ENCODE measurements at places on chromosomes 3 and 15.

DNA sequence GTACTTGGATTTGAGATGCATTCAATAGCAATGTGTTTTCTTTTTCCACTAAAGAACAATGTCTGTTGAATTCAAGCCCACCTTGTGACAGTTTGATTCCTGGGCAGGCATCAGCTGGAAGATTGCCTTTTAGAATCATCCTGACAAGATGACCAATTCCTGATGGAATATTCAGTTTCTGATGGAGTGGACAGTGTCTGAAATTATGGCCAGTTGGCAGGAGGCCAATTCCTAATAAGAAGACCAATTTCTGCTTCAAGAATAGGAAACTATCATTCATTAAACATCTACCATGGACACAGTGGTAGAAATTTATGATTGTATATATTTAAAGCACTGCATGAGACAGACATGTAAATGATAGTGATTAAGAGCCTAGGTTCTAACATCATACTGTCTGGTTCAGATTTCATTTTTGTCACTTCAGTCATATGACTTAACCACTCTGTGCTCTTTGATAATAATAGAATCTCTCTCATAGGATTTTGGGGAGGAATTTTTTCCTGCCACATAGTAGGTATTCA is 133.6 kb downstream of the CLSTN2 start:
- no peak overlapping the region for H3K4me3 ChIP-seq
- H3K4me1 ChIP-seq = no peaks in the 10 kb centered on the region
- peaks cover 6% of the 10 kb centered on the region for H3K27me3 ChIP-seq
- H3K27ac ChIP-seq = no peak overlapping the region
- H3K36me3 ChIP-seq = no peaks in the 10 kb centered on the region

DNA sequence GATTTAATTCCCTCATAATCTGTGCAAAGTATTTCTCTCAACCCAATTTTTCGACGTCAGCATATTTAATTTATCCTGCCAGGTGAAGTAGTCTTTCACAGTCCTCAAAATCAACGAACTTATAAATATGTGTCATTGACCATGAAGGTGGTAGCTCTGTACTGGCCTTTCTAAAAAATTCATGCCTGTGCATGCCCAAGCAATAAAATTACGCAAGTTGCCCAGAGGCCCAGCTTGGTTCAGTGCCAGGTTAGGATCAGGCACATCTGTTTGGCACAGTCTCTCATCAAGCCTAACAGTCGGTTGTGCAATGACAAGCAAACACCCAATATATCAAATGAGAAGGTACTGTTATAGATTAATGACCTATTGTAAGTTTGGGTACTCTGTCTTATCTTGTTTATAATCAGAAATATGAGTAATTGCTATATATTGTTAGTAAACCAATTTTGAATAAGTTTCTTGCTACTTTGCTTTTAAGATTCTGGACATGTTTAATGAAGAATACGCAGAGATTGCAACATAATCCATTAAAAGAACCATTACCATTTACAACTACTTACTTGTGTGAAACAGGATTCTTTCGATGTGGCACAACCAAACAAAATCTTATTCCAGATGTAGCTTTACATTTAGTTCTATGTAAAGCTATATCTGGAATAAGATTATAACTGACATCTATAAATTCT is 159.0 kb upstream of the IL12A start:
- no peaks in the 10 kb centered on the region for H3K27me3 ChIP-seq
- H3K27ac ChIP-seq = no peak overlapping the region
- no peaks in the 10 kb centered on the region for H3K36me3 ChIP-seq
- H3K4me1 ChIP-seq = no peaks in the 10 kb centered on the region
- no peak overlapping the region for H3K4me3 ChIP-seq

GRCh38 chr15:78259232-78259631 is 5.1 kb upstream of the DNAJA4 start:
- no peak overlapping the region for H3K27ac ChIP-seq
- no peak overlapping the region for H3K4me3 ChIP-seq
- no peak for DNase-seq
- H3K27me3 ChIP-seq = no peaks in the 10 kb centered on the region
- H3K36me3 ChIP-seq = no peaks in the 10 kb centered on the region

DNA sequence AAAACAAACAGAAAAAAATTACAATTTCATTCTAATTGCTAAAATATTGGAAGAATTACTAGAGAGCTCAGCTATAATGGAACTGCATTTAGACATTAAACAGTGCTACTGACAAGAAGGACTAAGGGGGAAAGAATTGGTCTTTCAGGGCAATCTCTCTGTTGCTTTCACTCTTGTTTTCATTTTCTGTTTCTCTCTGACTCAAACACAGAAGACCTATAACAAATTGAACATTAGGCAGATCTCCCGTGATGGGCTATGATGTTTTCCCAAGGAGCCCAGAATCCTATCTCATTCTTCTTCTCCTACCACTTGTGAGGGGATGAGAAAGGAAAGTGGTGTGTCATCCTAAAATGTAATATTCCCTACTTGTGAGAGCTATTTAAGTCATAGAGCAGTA is 358.0 kb upstream of the TGFBR2 start:
- peak overlapping the region; percentile 7 for H3K4me3 ChIP-seq
- H3K27me3 ChIP-seq = no peaks in the 10 kb centered on the region
- DNase-seq = no peak
- peak overlapping the region; percentile 51 for H3K27ac ChIP-seq

GRCh38 chr3:25844891-25845290 is 55.0 kb downstream of the OXSM start:
- no peak overlapping the region for H3K4me3 ChIP-seq
- H3K27ac ChIP-seq = no peak overlapping the region
- H3K4me1 ChIP-seq = peaks cover 5% of the 10 kb centered on the region

- no peaks in the 10 kb centered on the region for H3K36me3 ChIP-seq
- no peak overlapping the region for H3K27ac ChIP-seq
- H3K4me1 ChIP-seq = peaks cover 22% of the 10 kb centered on the region
- no peak overlapping the region for H3K4me3 ChIP-seq
- H3K27me3 ChIP-seq = peaks cover 25% of the 10 kb centered on the region
Measured at GRCh38 chr3:170426240-170426797, 7.7 kb downstream of the CLDN11 start.

- no peaks in the 10 kb centered on the region for H3K27me3 ChIP-seq
- no peak overlapping the region for H3K4me3 ChIP-seq
- H3K27ac ChIP-seq = no peak overlapping the region
Measured at GRCh38 chr3:62101488-62101887, 271.9 kb downstream of the FEZF2 start.

- H3K36me3 ChIP-seq = no peaks in the 10 kb centered on the region
- peak overlapping the region; percentile 53 for H3K4me3 ChIP-seq
- no peak overlapping the region for H3K27ac ChIP-seq
- H3K4me1 ChIP-seq = no peaks in the 10 kb centered on the region
- peaks cover 4% of the 10 kb centered on the region for H3K27me3 ChIP-seq
Measured at GRCh38 chr3:129936757-129937156, 37.8 kb upstream of the TRH start.

DNA sequence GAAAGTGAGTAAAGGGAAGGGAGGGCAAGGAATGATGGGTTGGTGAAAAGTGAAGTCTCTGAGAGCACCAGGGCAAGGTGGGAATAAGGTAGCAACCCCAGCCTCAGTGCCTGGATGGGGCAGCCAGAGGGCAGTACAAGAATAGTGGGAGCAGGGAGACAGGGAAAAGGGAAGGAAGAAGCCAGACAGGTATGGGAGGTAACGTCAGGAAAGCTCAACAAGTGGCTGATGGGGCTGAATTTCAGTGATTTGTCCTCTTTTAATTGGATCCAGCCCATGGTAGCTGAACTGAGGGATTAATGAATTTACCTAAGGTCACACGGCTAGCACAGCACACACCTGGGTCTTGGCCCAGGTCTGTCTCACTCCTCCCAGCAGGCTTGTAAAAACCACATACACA is 12.6 kb downstream of the RORA start:
- peaks cover 43% of the 10 kb centered on the region for H3K27me3 ChIP-seq
- H3K36me3 ChIP-seq = no peaks in the 10 kb centered on the region
- no peak for DNase-seq
- H3K4me3 ChIP-seq = no peak overlapping the region
- H3K4me1 ChIP-seq = no peaks in the 10 kb centered on the region
